CD4-positive, alpha-beta T cell treated with Interferon alpha-2 for 1 hour (primary cell): ENCODE measurements at places on chromosomes 7 and 10.

- DNase-seq, result no peak
Observed at GRCh38 chr10:122468926-122469781, 7.8 kb downstream of the HTRA1 start.

- no peak for DNase-seq
Observed at GRCh38 chr7:47610506-47611044, 28.7 kb upstream of the TNS3 start.

DNA sequence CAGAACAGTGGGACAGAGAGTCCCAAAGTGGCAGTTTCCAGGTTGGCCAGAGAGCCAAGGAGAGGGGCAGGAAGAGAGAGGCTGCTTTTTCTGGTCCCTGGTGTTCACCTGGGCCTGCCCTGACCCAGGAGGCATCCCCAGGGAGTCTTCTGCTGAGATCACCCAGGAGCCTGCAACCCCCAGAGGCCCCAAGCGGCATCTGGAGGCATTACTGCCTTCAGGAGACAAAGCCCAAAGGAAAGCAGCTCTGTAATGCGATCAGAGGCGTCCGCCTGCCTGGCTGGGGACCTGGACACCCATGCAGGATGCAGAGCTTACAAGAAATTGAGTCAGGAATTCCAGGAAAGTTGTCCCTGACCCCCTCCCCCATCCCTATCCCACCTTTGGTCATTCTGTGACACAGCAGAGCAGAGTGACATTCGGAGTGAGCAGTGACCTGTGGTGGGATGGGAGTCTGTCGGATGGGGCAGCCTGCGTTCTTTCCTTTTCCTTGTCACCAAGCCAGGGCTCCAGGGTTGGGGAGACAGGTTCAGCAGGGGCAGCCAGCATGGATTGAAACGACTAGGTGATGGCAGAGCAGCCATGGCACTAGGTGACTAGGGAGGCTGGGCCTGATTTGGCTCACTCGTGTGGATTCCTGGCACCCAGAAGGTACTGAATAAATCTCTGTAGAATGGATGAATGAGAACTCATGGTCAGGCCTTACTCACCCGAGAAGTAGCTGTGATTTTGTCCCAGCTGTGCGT, 10.4 kb downstream of the UNC5B start:
- no peak for DNase-seq

DNA sequence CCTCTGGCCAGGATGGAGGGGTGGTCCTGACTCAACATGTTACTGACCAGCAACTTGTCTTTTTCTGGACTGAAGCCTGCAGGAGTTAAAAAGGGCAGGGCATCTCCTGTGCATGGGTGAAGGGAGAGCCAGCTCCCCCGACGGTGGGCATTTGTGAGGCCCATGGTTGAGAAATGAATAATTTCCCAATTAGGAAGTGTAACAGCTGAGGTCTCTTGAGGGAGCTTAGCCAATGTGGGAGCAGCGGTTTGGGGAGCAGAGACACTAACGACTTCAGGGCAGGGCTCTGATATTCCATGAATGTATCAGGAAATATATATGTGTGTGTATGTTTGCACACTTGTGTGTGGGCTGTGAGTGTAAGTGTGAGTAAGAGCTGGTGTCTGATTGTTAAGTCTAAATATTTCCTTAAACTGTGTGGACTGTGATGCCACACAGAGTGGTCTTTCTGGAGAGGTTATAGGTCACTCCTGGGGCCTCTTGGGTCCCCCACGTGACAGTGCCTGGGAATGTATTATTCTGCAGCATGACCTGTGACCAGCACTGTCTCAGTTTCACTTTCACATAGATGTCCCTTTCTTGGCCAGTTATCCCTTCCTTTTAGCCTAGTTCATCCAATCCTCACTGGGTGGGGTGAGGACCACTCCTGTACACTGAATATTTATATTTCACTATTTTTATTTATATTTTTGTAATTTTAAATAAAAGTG, 6.0 kb downstream of the PLAU start:
- DNase-seq, result no peak
